Bronchial smooth muscle cell (primary cell): ENCODE measurements at places on chromosomes 6 and 20. TPM values are rescaled to one million over a fixed set of nuclear protein-coding genes. Genes with fewer than 3 reads are reported as not detected.

Gene POLR1H
- 34.2 and 49.5 TPM in 2 replicates for total RNA-seq

Gene NAPB
- total RNA-seq = 7.6 and 8.8 TPM in 2 replicates

Gene TNFRSF6B
- 0.52 and 18.1 TPM in 2 replicates for total RNA-seq

Gene UBE2C
- 1.9 and 3.9 TPM in 2 replicates for total RNA-seq

Gene TSBP1
- total RNA-seq = not detected in 2 replicates

Gene SLC17A1
- total RNA-seq = not detected in 2 replicates

Gene UBD
- 0.09 and 0.16 TPM in 2 replicates for total RNA-seq

Gene RIPK1
- total RNA-seq = 16.4 and 22.0 TPM in 2 replicates

Gene HLA-A
- total RNA-seq = 288 and 366 TPM in 2 replicates

Gene FOXQ1
- 1.3 and 2.2 TPM in 2 replicates for total RNA-seq

Gene ULBP1
- 0.32 TPM in 1 of 2 replicates, not detected in the other for total RNA-seq

Gene SLC13A3
- 2.2 and 2.5 TPM in 2 replicates for total RNA-seq

Gene IP6K3
- total RNA-seq = not detected in 2 replicates

Gene MATN4
- total RNA-seq = 0.17 TPM in 1 of 2 replicates, not detected in the other
